ENCODE measurements at places on chromosomes 5 and 9.

- DNase-seq = no peak
Observed at GRCh38 chr9:36092509-36093215, 43.9 kb upstream of the GLIPR2 start.

DNA sequence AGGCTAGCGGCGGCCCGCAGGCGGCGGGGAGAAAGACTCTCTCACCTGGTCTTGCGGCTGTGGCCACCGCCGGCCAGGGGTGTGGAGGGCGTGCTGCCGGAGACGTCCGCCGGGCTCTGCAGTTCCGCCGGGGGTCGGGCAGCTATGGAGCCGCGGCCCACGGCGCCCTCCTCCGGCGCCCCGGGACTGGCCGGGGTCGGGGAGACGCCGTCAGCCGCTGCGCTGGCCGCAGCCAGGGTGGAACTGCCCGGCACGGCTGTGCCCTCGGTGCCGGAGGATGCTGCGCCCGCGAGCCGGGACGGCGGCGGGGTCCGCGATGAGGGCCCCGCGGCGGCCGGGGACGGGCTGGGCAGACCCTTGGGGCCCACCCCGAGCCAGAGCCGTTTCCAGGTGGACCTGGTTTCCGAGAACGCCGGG, 253 bp downstream of the SLC12A2 start:
- DNase-seq = no peak

DNA sequence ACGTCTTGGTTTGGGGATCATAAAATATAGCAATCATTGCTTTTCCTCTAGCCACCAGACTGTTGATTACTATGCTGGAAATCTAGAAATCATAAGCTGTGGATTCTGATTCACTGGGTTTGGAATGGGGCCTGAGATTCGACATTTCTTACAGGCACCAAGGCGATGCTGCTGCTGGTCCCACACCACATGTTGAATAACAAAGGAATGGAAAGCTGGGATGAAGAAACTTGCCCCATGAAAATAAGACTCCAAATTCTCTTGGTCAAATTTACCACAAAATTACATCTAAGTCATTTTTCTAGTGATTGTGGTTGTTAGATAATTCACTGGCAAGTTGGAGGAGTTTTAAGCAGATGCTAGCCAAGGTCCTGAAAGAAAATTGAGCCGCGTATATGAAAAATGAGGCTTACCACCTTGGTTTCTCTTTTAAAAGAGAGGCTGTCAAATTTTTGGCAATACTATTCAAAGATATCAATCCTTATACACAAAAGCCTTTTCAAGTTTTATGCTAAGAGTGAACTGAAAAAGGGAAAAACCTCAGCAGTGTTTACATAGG, 23.0 kb upstream of the MEIKIN start:
- DNase-seq = no peak

- no peak for DNase-seq
Observed at GRCh38 chr5:30997681-30998080, 195.8 kb upstream of the CDH6 start.

- no peak for DNase-seq
Observed at GRCh38 chr5:143187495-143187894, 216.0 kb downstream of the NR3C1 start.

DNA sequence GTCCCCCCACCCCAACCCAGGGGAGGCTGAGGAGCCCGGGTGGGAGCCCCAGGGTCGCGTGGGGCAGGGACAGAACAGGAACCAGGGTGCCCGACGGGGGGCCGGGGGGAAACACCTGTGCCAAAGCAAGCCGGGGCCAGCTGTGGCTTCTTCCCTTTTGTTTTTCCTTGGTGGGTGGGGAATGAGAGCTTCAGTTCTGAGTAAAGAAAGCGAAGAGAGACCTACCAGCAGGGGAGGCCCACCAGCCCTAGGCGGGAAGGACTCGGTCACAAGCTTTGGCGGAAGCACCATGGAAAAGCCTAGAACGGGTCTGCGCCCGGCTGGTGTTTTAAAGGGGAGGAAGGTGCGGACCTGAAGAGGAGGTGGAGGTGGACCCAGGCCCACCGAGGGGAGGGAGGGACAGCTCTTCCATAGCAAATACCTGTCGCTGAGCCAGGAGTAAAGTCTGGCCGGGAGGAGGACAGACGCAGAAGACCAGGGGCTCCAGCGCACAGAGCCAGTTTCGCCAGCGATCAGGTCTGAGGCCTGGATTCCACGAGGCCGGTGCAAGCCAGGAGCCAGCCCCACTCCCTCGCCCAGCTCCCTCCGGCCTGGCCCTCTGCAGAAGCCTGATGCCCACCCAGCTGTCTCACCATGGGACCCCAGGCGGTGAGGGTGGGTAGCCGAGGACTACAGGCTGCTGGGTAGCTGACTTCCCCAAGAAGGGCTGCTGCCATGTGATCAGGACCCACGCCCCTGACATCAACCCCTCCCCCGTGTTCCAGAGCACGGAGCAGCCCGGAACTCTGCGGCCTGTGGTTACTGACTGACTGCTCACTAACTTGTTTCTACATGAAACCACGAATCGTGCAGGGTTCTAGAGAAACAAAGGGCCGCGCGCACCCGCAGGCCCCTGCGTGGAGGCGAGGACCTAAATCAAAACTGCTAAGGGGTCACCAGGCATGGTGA, 849 bp upstream of the MGAT1 start:
- DNase-seq = no peak

DNA sequence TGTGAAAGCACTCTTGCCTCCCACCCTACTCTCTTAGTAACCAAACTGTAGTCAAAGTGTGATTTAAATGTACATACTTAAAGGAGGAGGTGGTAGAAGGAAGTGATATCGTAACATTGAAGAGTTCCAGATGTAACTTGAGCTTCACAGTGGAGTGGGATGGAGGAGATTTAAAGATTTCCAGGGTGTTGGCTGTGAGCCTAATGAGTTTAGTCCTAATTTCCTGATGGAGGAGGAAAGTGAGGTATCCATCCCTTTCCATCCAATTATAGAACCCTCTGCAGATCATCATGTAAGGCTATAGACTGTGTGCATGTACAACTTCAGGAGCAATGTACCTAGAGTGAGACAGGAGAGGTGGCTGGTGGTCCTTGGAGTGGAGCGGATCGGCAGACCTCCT, 1163.9 kb upstream of the SEMA6A start:
- DNase-seq = no peak

GRCh38 chr5:74312746-74313145, 327.8 kb downstream of the ENC1 start:
- no peak for DNase-seq

- DNase-seq = no peak
Observed at GRCh38 chr5:141149812-141150211, at the start of gene PCDHB6. Gene PCDHB6, plus strand, starts transcription at chr5:141150057. Its CDS starts 201 bp downstream, at chr5:141150258.

DNA sequence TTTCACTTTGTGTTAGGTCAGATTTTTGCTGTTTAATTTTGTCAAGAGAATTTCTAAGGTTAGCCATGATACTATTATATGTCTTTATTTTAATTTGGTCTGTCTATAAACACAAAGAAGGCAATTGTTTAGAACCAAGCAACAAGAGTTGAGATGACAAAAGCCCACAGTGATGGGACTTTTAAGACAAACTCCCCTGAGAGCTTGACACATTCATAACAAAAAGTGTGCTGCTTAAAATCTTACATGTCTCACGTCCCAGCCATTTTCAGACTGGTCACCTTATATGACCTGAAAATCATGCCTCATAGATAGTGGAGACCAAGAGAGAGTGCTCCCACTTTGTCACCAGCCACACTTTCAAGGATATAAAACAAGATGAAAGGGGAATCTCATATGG, 21.6 kb upstream of the NNT start:
- DNase-seq = no peak

DNA sequence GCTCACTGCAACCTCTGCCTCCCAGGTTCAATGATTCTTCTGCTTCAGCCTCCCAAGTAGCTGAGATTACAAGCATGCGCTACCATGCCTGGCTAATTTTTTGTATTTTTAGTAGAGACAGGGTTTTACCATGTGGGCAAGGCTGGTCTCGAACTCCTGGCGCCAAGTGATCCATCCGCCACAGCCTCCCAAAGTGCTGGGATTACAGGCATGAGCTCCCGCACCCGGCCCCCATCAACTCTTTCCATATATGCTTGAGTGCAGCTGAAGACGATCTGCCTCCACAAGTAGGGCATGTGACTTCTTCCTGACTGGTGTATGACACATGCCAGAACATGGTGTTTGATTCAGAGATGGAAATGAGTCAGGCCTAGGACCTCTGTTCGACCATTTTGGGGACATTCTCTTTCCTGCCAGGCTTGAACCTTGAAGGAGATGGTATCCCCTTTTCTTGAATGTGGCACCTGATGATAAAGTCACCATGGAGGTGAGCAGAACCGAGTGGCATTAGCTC, 7.5 kb upstream of the CNOT6 start:
- no peak for DNase-seq

DNA sequence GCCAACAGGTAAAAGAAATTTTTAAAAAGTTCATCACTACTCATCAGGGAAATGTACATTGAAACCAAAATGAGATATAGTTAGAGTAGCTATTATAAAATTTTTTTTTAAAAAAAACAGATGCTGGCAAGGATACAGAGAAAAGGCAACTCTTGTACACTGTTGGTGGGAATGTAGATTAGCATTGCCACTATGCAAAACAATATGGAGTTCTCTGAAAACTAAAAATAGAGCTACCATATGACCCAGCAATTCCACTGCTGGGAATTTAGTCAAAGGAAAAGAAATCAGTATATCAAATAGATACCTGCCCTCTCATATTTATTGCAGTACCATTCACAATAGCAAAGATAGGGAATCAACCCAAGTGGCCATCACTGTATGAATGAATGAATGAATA, 44.2 kb upstream of the NIPAL4 start:
- DNase-seq = no peak

DNA sequence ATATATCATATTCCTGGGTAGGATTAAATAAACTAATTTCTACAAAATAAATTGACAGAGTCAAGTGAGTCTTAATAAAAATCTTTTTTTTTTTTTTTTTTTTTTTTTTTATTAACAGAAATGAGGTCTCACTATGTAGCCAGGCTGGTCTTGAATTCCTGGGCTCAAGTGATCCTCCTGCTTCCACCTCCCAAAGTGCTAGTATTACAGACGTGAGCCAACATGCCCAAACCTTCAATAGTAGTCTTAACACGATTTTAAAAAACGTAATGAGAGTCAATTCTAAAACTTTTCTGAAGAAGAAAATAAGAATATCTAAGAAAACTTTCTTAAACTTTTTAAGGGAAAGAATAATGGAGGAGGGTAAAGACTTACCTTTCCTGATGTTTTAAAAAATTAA, 84.2 kb downstream of the YIPF5 start:
- DNase-seq = no peak

GRCh38 chr9:106891286-106891685, 28.3 kb downstream of the ZNF462 start:
- DNase-seq = no peak

DNA sequence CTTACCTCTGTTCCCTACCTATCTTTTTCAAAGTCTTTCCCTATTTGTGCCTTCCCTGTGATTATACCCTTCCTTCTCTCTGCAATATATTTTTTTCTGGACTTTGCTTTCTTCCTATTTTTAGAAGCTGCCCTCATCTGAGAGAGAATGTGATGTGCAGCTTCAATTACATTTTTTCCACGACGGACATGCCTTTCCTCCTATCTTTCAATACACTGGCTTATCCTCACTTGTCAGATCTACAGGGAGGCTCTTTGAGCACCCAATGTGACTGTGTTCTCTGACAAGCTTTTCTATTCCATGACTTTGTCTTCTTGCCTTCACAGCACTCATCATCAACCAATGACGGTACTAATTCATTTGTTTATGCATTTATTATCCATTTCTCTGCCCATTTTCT, 227.9 kb upstream of the CLINT1 start:
- no peak for DNase-seq

GRCh38 chr5:14983666-14984441, 112.3 kb upstream of the ANKH start:
- DNase-seq = no peak

DNA sequence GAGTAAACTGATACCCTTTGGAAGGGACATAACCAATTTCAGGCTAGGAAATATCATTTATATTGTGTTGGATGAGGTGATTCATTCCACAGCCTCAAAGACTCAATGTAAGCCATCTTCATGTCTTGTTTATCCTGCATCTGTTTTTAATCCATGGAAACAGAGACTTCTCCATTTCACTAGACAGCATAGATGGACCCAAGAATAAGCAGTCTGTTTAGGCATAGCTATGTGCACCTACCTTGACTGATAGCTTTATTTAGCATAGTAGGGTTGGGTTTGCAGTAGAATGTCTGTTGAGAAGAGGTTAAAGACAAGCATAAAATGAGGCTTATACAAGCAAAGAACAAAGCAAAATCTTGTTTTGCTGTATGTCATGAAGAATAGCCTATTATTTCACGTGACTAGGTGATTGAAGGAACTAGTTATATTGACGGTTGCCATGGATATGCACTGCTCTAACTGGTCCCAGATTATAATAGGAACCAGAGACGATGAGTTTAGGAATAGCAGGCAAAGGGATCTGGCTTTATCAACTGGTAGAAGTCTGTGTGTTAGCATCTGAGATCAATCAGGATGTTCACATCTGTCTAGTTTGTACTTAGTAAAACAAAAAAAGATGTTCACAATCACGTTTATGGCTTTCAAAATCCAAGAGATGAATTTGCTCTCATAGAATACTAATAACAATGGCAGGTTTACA, 154.8 kb upstream of the KLF9 start:
- no peak for DNase-seq

DNA sequence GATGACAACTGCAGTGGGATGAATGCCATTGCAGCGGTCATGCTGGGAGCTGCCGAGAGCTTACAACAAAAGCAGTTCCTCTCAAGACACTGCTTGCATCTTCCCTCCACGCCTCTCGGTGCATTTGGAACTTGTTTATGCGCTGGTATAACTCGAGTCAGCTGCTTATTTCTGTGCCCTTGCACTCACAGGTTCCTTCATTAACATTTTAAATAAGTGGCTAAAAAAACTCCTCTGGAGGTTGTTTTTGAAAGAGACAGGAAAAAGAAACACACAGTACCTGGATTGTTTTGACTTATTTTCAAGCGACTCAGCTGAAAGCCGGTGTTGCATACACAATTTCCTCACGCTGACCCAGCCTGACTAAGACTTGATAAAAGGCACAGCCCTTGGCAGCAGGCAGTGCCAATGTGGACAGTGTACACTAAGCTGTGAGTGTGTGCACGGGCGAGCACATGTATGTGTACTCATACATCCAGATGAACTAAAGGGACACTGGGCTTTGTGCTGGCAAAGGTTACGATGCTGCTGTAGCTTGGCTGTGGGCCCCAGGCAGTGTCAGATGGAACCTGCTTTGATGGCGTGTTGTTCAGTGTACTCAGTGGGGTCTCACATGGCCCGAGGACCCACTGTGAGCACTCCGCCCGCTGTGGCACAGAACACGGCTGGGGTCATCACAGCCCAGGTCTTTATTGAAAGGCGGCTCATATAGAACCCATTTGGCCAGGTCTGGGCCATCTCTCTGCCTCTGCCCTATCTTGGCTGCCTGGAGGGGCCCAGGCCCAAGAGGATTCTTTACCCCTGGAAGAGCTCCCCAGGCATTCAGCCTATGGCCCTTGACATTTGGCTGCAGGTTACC, 92.3 kb downstream of the ANKRD33B start:
- DNase-seq = no peak

DNA sequence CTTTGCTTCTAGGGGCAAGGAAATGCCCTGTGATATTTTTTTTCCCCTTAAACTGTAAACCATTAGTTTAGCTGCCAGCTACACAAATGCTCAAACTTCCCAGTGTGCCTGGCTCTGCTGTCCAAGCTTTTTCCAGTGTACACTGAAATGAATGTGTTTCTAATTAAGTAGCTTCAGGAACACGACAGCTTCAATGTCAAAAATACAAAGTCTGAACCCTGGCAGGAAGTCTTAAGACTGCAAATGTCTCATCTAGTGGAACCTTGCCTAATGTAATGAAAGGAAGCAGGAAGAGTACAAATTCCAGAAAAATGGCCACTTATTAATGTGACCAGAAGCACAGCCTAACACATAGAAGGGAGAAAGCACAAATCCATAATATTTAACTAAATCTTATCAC, 255.2 kb downstream of the CRB2 start:
- no peak for DNase-seq

Measured in cortex of kidney (tissue), 1 donor.